ENCODE measurements at places on chromosomes 11 and 22.
A peak's percentile ranks its signal among the peaks of the same experiment; 100 is the strongest.

- no peak for DNase-seq
Measured at GRCh38 chr11:131884461-131885073, 514.2 kb downstream of the NTM start.

DNA sequence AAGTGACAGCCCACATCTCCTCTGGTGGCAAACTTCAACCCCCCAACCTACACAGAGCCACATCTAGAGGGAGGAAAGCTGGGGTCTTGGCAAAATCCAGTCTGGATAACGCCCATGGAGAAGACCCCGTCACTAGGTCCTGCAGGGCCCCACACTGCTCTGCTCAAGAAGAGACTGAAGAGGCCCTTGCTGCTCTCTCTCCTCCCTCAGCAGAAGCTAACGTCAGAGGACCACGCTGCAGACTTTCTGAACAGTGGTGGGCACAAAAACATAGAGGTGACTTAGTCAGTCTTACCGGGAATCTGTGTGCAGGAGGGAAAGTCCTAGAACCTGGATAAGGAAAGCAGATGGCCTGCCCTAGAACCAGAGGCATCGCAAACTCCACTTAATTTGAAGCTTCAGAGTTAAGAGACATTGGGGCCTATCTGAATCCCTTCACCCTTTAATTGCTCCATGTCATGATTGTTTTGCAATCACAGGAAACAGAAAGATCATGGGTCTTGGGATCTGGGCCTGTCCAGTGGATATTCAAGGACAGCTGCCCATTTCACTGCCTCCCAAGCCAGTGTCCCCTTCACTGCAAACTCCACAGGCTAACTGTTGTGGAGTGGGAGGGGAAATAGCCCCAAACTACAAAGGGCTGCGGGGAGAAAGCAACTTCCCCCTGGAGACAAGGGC, 1.7 kb downstream of the DKK3 start:
- no peak for DNase-seq

DNA sequence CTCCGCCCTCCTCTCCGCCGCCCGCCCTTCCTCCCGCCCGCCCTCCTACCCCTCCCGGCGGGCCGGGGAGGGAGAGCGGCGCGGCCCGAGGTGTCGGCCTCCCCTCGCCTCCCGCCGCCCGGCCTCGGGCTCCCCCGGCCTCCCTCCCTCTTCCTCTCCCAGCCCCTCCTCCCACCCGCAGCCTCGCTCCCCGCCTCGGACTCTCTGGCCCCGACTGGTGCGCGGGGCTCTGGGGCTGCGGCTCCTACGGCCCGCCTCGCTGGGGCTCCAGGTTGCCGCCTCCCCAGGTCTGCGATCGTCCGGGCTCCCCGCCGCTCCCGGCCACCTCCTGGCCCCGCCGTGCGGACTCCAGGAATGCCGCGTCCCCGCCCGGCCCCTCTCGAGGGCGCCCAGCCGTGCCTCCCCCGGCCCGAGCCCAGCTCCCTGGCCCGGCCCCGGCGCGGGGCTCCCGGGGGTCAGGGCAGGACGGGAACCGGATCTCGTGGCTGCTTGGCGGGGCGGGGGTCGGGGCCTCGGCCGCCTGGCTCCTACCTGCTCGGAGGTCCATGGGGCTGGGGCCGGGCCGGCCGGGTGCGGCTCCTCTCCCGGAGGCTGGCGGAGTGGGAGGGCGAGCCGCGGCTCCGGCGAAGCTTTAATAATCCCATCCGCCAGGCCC, at the start of gene CLCF1:
Gene CLCF1 (minus strand): TSS at position 606 of the 655 bp plus-strand sequence. CDS start 59 bp downstream, at position 547.
- peak; percentile 85 for DNase-seq

DNA sequence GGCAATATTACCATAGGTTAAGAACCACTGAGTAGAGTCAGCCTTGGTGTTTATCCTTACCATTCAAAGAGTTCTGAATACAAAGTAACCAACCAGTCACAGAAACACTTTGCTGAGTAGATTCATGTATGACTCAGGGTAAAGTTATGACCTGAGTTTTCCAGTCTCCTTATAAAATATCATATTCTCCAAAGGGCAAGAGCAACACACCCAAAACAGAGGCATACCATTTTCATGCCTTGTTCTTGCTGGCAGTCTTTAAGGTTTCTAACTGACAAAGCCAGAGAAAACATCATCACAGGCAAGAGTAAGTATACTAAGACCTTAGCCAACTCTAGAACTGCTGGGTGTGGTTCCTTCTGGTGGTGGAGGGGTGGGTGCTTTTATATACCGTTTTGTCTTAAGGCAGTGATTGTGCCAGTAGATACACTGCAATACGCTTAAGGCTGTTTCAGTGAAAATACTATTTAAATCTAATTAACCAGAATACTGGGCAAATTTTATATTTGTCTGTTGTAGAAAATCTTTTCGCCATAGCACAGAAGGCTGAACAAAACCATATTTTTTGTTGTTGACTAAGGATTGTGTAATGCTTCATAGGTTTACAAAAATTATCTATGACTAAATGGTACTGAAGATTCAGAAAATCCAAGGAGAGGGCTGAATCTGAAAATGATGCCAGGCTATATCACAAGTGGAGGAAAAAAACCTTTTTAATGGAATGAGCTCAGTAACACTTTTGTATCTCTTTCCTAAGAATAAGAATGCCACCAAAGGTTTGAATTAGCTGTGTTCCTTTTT, 3.0 kb downstream of the ATL3 start:
- DNase-seq = no peak

- no peak for DNase-seq
Measured at GRCh38 chr22:29269230-29269604, 1.1 kb downstream of the EWSR1 start.

DNA sequence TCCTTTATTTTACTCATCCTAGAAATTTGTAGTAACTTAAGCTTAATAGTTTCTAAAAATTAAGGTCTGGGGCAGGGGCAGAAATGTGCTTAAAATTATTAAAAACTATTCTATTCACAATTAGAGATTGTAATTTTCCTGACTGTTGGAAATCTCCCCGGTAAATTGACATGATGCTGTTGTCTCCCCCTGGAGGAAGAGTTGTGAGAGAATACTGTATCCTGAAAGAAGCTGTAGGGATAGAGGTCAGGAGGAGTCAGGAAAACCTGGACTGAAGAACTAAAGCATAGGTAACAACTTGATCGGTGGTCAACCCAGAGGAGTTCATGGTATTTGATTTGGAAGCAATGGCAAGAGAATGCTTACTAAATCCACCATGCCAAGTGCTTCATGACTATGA, 16.2 kb upstream of the ESAM start:
- DNase-seq = no peak

DNA sequence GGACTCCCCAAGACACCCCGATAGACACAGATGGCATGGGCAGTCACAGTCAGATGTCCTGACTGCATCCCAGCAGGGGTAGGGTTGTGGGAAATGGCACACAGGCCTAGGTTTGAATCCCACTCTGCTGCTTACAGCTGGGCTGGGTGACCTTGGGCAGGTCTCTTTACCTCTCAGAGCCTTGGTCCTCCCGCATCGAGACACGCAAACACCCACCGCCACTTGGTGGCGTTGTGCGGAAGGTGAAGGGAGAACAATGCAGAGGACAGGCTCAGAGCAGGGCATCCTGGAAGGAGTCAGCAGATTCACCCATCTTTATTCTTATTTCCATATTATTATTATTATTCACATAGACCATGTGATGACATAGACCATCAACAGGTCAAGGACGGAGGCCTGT, 140.5 kb downstream of the MIAT start:
- DNase-seq = peak; percentile 36

- DNase-seq = no peak
Measured at GRCh38 chr11:32527261-32528175, 56.1 kb upstream of the EIF3M start.

- DNase-seq = no peak
Measured at GRCh38 chr11:115065830-115066664, 387.7 kb downstream of the NXPE2 start.

DNA sequence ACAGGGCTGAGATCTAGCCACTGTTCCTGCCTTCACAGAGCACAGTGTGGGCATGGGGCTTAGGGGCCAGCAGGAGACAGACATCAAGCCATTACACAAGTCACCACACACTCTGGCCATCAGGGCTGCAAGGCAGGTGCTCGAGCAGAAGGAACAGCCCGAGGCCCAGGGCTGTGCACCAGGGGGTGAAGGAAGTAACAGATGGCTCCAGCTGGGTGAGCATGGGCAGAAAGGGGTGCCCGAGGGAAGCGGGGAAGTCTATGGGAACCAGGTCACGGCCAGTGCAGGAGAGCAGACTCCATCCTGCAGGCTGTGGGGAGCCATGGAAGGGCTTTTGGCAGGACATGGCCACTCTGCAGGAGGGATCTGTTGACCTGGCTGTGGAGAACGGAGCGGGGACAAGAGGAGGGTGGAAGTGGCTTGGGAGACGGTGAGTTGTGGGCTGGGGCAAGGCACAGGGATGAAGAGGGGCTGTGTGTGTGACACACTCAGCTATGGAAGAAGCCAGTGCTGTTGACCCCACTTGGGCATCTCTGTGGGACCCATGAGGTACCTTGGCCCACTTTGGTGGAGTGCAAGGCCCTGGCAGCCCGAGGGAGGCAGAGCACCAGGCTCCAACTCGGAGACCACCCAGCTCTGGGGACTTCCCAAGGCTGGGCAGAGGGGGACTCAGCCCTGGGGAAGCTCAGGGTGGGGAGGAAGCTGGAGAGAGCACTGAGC, 3.6 kb downstream of the C11orf68 start:
- DNase-seq = no peak

- no peak for DNase-seq
Measured at GRCh38 chr11:9142732-9143131, 51.3 kb upstream of the SCUBE2 start.
